ENCODE measurements at places on chromosomes 5 and 9.
A peak's percentile ranks its signal among the peaks of the same experiment; 100 is the strongest.

DNA sequence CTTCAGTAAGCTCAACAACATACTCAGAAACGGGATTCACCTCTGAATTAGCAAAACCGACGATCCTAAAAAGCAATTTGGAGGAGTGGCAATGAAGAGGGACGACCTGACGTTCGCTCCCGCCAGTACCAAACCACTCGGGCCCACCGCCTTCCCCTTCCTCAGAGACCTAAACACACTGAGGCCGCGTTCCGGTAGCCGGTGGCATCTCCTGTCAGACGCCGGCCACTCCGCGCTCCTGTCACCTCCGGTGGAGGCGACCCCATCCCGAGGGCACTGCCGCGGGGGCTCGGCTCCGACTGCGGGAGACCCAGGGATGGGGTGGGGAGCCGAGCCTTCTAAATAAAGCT lies 617 bp downstream of the PPP6C start:
- peak; percentile 19 for DNase-seq

DNA sequence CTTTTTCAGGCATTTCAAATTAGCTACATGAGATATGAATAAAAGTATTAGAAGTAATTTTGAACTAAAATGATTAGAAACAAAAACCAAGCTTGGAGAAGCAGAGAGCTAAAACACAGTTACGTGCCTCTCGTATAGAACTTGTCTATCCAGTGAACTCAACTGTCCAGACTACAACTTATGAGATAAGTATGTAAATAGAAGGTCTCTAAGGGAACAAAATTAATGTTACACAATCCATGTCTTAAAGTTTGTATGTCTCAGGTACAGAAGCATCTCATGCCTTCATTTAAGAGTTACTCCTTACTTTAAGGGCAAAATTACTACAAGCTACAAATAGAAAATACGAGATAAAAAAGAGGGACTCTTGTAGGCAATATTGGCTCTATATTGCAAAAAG lies 316.8 kb downstream of the CETN3 start:
- DNase-seq: no peak

DNA sequence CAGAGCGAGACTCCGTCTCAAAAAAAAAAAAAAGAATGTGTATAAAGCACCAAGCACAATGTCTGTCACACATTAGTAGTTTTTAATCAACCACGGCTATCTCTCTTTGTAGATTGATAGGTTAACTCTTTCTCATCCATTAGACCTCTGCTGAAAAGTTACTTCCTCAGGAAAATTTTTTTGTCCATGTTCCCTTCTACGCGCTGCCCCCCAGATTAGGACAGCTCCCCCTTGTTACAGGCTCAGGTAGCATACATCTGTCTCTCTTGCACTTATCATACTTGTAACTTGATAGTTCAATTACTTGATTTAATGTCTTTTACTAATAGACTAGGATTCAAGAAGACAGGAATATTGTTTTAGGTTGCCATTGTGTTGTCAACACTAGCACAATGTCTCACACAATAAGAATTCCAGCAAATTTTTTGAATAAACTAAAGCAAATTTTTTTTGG lies 1.5 kb downstream of the SPDL1 start:
- no peak for DNase-seq

DNA sequence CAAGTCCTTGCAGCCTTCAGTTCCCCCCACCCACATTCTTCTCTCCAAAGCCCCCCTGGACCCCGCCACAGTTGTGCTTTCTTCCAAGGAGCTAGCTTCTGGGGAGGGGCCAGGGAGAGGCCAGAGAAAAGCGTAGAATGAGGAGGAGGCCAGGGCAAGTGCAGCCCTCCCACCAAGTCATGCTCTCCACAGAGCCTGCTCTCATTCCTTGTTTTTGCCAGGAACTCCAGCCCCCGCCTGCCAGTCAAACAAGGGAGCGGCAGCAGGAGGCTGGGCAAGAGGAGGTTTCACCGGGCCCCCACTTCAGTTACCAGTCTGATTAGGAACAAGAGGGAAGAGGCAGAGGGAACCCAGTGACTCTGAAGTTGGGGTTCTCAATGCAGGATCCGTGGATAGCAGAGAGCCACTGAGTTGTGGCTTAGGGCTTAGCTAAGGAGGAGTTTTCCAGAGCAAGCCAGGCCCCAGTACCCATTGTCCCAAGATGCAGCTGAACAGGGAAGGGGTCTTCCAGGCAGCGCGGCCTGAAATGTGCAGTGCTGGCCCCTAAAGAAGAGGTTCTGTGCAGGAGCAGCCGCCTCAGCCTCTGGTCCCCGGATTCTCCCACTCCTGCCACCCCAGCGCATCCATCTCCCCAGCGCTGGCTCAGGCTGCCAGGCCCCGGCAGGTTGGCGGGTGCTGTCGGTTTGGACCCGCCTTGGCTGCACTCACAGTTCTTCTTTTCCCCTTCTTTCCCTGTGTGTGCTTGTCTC lies 120.6 kb downstream of the DAB2IP start:
- DNase-seq: no peak

- no peak for DNase-seq
Observed at GRCh38 chr9:86670536-86670935, 276.8 kb downstream of the GAS1 start.

- no peak for DNase-seq
Observed at GRCh38 chr5:87277279-87277835, 9.7 kb downstream of the RASA1 start.

DNA sequence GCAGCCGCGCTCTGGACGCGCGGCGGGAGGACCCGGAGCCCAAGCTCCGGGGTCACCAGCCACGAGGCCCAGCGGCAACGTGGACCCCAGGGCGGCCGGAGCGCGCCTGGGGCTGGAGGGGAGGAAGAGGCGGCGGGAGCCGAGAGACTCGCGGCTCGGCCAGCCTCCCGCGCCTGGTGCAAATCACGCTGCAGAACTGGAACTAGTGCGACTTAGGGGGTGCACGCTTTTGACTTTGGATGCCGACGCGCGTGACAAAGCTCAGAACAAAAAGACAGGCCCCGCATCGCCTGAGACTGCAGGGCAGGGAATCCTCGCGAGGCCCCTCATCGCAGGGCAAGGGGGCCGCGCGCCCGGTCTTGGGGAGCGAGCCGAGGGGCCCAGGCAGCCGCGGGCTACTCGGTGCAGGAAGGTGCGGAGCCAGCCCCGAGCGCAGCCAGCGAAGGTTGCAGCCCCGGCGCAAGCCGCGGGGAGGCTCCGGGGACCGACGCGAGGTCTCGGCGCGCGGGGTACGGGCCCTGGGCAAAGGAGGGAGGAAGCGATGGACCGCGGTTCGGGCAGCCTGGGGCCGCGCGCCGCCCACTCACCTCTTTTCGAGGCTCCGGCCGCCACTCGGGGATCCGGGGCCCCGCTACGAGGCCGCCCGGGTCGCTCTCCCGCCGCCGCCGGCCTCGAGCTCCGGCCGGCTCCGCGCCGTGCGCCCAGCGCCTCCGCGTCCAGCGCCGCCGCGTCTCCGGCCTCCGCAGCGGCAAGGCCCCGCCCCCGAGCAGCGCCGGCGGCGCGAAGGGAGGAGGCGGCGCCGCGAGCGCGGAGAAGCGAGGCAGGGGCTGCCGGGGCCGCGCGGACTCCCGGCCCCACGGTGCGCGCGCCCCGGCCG lies at the start of gene GOLM1:
TSS of gene GOLM1 (minus strand) at position 735 of the 877 bp plus-strand sequence. CDS start 20,238 bp downstream, outside the sequence.
- DNase-seq: no peak

DNA sequence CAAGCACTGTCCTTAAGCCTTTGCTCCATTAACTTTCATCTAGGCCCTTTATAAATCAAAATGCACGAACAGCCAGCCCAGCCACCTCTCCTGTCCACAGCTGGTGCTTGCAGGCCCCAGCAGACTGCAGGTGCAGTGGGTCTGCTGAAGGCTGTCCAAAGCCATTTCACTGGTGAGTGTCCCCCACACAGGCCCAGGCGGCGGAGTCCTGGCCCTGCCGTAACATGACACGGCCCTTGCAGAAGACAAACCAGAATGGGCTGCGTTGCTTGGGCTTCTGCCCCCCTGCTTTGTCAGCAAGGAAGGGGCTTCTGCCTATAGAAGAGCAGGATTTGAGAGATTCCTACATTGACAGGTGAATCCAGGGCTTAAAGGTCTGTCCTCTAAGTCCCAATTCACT lies 188.6 kb downstream of the NR3C1 start:
- no peak for DNase-seq

- DNase-seq: no peak
Observed at GRCh38 chr5:90144625-90145327, 264.8 kb downstream of the CETN3 start.

GRCh38 chr5:54263447-54263846 lies 46.9 kb downstream of the ARL15 start:
- no peak for DNase-seq

- DNase-seq: no peak
Observed at GRCh38 chr9:114178076-114178475, 22.7 kb downstream of the COL27A1 start.

DNA sequence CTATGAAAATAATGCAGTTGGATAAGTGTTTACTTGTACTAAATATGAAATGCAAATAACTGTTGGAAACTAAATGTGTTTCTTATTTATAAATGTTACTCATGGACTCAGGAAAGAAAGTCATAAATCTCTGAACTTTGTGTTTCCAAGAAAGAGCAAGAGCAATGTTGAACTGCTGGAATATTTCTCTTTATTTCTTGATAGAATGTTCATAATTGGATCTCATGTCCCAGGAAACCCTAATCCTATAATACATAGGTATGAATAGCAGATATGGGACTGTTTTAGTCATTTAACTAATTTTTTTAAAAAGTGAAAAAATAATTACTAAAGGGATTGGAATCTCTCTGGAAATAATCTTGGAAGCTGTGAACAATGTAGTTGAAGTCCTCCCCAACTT lies 245.0 kb upstream of the ACTBL2 start:
- no peak for DNase-seq

DNA sequence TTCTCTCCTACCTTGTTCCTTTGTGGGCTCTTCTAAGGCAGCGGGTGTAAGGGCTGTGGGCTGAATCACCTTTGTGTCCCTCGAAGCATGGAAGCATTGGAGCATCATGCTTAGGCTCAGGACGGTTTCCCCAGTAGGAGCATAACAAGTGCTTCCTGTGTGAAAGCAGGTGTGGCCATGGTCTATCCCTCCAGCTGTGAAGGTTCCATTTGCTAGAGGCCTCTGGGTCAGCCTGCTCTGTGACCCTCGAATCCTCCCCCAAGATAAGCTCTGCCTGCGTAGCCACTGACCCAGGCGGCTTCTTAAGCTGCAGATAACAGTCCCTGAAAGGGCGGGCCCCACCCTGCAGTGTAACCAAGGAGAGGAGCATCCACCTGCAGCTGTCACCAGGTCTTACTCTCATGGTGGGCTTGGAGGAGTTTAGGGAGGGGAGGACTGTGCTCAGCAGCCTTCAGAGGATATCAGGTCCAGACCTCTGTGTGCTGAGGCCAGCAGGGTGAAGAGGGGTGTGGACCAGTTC lies 8.4 kb upstream of the NDST1 start:
- no peak for DNase-seq

DNA sequence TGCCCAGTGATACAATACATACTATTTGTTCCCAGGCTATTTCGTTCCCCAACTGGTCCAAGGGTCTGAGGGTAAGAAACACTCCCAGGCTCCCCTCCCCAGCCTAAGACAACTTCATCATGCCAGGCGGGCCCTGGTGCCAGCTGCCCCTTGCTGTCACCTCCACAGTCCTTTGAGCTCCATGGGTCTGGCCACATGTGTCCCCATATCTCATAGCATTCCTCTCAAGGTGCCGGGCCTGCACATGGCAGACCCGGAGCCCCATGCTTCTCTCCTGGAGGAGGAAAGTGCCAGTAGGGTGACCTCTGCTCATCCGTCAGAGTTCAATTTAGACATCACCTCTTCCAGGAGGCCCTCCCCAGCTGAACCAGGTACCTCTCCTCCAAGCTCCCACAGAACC lies 120.5 kb downstream of the C5orf15 start:
- DNase-seq: no peak

DNA sequence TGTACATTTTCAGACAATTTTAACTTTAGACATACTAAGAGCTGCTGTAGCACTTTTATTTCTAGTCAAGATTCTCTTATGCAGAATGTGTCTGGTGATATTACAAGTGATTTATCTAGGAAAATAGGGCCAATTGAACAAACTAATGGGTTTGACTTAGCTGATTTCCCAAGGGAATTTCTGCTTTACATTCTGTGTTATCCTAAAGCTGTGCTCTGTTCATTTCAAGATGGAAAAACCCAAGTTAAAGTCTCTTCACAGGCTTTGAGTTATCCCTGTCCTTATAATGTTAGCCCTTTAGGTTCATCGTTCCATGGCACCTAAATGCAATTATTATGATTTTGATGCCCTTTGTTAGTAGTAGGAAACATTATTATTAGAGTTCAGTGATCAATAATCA lies 704.9 kb upstream of the CDH18 start:
- DNase-seq: no peak

DNA sequence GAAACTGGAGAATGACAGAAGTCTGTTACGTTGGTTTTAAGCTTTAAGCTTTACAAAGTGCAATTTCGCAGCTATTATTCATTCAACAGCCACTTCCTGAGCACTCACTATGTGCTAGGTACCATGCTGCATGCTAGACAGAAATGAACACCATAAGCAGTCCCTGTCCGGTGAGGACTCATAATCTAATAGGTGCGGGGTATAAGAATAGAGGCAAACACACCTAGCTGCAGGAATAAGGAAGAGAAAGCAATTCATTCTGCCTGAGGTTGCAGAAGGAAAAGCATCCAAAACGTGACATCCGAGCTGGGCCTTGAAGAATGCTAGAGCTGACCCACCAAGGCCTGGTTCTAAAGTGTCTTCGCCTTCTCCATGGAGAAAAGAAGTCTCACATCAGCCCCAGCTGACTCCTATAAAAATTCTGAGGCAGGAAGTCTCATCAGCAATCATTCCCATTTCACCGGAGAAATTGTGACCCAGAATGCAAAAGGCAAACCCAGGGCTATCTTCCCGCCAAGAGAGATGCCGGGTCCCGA lies 542 bp downstream of the FKBP15 start:
- no peak for DNase-seq

GRCh38 chr9:15146268-15146700 lies 160.7 kb downstream of the TTC39B start:
- DNase-seq: no peak

DNA sequence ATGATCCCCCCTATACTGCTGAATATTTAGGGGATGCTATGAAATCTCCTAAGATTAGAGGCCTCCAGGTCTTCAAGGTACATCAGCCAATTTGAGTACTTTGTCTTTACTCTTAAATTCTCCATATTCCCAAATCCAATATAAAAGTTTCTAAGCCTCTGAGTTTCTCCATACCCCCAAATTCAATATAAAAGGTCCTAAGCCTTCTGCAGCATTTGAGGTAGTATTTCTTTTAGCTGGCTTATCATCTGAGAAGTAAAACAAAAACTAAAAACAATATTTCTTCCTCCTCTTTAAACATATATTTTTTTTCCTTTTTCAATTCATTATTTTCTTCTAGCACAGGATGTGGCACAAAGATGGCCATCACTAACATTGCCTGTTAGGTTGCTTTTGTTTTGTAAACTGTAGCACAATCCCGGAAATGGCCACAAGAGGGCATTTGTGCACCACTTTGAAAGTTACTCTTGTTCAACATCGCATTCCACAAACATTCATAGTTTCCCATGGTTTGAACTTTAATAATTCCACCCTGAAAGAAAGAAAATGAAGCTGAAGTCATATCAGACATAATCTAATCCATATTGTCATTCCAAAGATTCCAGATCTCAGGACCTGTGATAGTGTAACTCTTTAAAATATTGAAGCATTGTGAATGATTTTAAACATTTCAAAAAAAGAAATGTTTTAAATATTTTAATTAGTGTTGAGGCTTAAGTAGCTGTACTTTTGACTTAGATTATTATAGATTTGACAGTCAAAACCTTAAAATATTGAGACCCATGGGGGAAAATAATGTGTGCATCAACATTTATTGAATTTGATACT lies 21.0 kb upstream of the SCGB3A2 start:
- peak; percentile 3 for DNase-seq

- DNase-seq: no peak
Observed at GRCh38 chr9:101366038-101366756, 18.6 kb downstream of the BAAT start.
